ENCODE measurements at places on chromosomes 6 and 20.

DNA sequence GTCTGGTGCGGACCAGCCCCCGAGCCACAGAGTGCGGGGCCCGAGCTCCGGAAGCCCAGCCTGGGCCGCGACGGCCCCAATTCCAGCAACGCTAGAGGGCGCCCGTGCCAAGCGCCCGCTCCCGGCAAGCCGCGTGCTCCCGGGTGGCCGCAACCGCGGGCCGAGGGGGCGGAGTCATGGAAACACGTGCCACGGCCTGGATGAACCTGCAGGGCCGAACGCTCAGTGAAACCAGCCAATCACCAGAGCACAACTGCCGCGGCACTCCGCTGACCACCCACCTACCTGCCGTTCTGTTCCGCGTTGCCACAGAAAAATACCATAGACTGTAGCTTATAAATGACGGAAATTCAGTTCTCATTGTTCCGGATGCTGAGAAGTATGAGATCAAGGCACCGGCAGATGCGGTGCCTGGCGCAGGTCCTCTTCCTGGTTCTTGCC, 85.7 kb upstream of the FOXC1 start:
- DNase-seq = peak; percentile 75

GRCh38 chr6:168884050-168884645, 369.5 kb downstream of the THBS2 start:
- DNase-seq = no peak

- DNase-seq = no peak
These were observed 64.9 kb downstream of the SENP6 start for GRCh38 chr6:75666592-75666991.

GRCh38 chr6:41651246-41651961, 13.1 kb downstream of the MDFI start:
- DNase-seq = no peak

GRCh38 chr6:128414943-128415342, 105.5 kb downstream of the PTPRK start:
- no peak for DNase-seq

DNA sequence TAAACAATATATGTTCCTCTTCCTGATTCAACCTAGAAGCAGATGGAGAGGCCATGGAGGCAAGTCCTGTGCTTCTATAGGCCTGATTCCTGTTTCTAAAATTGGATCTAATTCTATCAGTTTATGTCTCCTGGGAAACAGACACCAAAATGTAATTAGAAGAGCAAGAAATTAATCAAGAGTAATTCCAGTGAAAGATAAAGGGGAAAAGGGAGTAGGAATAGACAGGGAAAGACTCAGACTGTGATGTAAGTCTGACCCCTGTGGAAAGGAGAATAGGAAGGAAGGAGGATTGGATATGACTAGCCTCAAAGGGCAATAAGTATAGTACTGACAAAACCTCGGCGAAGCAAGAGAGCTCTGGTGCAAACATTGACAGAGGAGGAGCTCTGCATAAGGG, 33.9 kb upstream of the FBXO30 start:
- no peak for DNase-seq

DNA sequence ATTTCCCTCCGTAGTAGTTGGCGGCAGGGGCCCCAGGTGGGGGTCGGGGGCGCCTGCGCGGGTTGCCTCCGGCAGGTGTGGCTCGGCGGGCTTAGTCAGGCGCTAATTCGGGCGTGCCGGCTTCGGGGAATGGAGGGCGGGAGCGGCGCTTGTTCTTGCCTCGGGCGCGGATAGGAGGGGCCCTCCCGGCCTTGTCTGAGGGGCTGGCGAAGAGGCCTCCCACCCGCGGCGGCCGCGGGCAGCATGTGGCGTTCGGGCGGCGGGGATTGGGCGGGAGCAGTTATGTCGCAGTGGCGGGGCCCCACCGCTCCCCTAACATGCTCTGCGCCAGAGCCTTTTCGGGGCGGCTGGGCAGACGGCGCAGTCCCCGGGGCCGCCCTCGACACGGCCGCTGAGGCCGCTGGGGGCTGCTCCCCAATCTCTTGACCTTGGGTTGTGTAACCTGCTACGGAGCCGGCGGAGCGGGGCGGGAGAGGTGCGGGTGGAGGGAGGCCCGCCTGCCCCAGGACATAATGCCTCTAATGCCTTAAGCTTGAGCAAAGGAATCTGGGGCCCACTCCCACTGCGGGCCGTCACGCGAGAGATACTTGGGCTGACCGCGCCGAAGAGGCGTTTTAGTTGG, 1.1 kb downstream of the AMD1 start:
- peak; percentile 60 for DNase-seq
